ENCODE measurements at places on chromosomes 1 and 21.

- DNase-seq = no peak
Measured at GRCh38 chr1:246113555-246114095, 393.5 kb downstream of the SMYD3 start.

DNA sequence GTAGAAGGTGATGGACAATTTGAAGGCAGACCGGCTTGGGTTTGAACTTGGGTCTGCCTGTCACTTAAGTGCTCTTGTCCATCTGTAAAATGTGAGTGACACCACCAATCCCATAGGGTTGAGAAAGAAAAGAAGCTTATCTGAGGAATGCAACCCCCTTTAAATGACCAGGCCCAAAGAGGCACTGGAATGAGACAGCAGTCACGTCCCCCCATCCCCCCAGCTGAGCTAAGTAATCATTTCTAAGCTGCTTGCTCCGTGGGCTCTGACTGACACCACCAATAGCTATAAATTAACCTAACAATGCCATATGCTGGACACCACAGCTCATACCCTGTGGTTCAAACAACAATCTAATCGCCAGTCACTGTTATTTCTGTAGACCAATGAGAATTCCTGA is 15.1 kb downstream of the LCA5L start:
- no peak for DNase-seq

- DNase-seq = no peak
Measured at GRCh38 chr1:165119086-165119485, 237.4 kb downstream of the LMX1A start.

GRCh38 chr1:84155517-84155916 is 11.4 kb downstream of the PRKACB start:
- DNase-seq = no peak

DNA sequence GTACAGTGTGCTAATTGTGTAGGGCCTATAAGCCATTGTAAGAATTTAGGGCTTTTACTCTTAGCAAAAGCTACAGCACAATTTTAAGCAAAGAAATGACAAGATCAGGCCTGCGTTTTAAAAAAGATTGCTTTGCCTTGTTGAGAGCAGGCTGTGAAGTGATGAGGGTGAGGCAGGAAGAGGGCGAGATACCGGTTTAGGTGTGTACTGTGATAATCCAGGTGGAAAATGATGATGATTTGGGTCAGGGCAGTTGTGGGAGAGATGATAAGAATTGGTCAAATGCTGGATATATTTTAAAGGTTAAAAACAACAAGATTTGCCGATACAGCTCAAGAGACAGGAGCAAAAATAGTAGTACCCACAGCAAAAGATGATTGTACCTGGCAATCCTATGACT is 72.0 kb downstream of the SWT1 start:
- DNase-seq = no peak

- no peak for DNase-seq
Measured at GRCh38 chr1:8800416-8800815, 17.0 kb downstream of the RERE start.

DNA sequence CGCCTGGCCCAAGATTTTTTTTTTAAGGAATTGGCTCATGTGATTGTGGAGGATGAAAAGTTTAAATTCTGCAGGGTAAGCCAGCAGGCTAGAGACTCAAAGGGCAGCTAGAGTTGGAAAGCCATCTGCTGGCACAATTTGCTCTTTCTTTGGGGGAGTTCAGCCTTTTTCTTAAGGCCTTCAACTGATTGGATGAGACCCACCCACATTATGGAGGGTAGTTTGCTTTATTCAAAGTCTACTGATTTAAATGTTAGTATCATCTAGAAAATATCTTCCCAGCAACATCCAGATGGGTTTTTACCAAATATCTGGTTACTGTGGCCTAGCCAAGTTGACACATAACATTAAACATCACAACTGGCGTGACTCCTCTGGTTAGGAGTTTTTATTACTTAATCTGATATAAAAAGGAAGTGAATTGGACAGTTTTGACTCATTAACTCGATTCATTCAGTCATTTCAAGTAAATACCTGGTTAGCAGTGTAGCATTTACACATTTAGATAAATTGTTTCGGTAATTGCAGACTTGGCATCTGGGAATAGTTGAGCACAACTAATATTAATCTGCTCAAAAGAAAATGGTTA is 12.4 kb downstream of the HOOK1 start:
- DNase-seq = no peak

DNA sequence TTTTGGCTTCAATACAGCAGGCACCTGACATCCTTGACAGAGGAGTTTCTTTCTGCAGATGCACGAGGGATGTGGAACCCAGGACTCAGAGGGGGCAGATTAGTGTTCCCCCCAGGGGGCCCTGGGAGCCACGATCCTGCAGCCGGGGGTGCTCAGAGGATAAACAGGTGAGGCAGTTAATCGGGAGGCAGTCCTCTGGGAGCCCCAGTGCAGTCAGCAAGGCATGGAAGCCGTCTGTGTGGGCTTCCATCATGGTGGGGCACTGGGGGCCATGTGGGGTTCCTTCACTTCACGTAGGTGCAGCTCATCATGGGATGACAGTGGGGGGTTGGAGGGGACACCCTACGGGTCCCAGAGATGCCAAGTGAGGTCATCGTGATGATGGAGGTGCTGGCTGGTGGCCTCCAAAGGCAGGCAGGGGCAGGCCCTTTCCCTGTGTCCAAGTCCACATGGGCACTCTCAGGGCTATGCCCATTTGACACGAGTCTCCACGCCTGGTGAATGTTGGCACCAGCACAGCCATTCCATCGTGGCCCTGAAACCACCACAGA is 59.3 kb upstream of the ABCG1 start:
- DNase-seq = no peak

DNA sequence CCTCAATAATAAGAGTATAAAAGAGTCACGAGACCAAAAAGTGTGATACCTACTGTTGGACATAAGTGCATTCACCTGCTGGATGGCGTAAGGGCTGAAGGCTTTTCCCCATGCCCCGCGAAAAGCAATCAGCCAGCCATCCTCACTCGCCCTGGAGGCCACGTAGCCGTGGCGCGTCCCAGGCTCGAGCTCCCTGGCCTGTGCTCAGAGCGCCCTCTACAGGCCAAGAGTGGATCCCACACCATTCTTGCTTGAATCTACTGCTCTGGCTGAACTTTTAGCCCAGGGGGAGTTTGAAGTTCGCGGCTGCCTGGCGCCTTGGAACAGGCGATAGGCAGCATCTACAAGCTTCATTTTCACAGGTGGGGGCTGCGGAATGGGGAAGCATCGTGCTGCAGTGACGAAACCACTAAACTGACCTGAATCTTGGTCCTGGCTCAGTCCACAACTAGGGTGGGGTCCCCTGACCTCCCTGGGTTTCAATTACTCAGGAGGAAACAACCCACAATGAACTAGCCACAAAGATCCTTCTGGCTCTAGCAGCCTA is 70.3 kb upstream of the SERBP1 start:
- peak; percentile 24 for DNase-seq
